Urinary bladder (tissue), 4 donors: ENCODE measurements at places on chromosomes 6 and 20. TPM values are rescaled to one million over a fixed set of nuclear protein-coding genes. Genes with fewer than 3 reads are reported as not detected.

Gene NRN1
- 22.7 TPM for polyA plus RNA-seq

DNA sequence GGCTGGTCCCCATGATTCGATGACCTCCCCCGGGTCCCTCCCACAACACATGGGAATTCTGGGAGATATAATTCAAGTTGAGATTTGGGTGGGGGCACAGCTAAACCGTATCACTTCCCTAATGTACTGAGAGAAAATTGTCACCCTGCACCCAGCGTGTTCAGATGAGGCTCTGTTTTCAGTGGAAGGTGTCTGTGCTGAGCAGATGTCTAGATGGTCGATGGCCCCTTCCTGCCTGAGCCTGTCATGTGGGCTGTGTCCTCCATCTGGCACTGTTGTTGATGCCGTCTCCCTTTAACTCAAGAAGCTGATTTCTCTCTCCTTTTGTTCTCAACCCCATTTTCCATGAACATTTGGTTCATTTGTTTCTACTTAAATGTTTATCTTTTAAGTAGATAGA lies 37.0 kb downstream of the TMEM181 start:
- DNase-seq, result no peak

- no peak for DNase-seq
These were observed 12.7 kb upstream of the PPP1R3G start for GRCh38 chr6:5072440-5072839.

DNA sequence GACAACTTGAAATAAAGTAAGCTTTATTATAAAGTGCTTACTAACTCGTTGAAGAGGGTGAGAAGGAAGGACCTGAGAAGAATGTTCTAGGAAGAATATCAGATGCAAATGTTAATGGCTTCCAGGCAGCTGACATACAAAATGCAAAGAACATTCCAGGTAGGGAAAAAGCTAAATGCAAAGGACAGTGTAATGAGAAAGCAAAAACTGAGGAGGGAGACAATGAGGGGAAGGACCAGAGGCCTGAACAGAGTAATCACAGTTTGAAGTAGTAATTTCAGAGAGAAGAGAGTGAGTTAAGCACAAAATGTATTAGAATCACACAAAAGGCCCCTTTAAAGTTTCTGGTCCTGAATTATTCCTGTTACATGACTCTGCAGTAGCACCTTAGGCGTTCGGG lies 81.3 kb downstream of the HMGCLL1 start:
- DNase-seq, result no peak

GRCh38 chr6:138115201-138115600 lies 8.0 kb upstream of the PERP start:
- DNase-seq, result no peak

GRCh38 chr6:143005816-143006215 lies 54.9 kb upstream of the AIG1 start:
- no peak for DNase-seq

DNA sequence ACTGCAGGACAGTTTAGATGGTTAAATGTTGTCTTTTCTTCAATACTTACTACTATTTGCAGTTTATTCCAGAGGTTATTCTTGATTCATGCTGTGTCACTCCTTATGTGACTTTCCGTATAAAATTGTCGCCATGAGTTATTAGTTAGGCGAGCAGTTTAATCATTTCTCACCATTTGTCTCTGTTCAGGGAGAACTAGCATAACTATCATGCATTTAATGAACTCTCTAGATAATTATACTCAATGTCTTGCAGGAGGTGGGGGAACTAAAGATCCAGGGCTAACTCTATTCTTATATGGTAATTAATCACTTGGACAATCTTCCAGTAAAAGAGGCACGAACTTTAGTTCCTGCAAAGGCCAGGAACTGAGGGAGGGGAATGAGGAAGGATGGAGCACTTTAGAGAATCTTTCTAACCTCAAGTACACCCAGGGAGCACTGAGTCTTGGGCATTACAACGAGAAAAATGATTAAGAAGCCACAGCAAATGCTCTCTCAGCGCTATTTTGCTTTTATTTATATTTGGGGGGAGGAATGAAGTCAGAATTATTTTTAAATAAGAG lies 58.3 kb downstream of the IYD start:
- no peak for DNase-seq

- no peak for DNase-seq
These were observed at the start of gene NECAB3 for GRCh38 chr20:33674294-33675135. Gene NECAB3, minus strand, starts transcription at chr20:33674428. Its CDS starts 76 bp downstream, at chr20:33674352.

GRCh38 chr6:7439228-7439627 lies 49.6 kb downstream of the RIOK1 start:
- DNase-seq, result no peak

GRCh38 chr20:44167736-44168135 lies 19.3 kb downstream of the JPH2 start:
- DNase-seq, result no peak

GRCh38 chr6:89984926-89985750 lies 90.9 kb downstream of the GJA10 start:
- DNase-seq, result no peak

- no peak for DNase-seq
These were observed 93.6 kb downstream of the ARMC2 start for GRCh38 chr6:108941859-108942258.
